ENCODE measurements at places on chromosomes 7 and 10.

GRCh38 chr10:95841661-95842498 is 65.9 kb upstream of the CC2D2B start:
- DNase-seq = peak; percentile 23

- no peak for DNase-seq
These were observed 185.5 kb downstream of the CAMK1D start for GRCh38 chr10:12534824-12535223.

- DNase-seq = no peak
These were observed 43.5 kb downstream of the YKT6 start for GRCh38 chr7:44244282-44244681.

- DNase-seq = no peak
These were observed 19.6 kb upstream of the EFCAB10 start for GRCh38 chr7:105600720-105601550.

- DNase-seq = no peak
These were observed 316.0 kb downstream of the AGMO start for GRCh38 chr7:15245831-15246230.

DNA sequence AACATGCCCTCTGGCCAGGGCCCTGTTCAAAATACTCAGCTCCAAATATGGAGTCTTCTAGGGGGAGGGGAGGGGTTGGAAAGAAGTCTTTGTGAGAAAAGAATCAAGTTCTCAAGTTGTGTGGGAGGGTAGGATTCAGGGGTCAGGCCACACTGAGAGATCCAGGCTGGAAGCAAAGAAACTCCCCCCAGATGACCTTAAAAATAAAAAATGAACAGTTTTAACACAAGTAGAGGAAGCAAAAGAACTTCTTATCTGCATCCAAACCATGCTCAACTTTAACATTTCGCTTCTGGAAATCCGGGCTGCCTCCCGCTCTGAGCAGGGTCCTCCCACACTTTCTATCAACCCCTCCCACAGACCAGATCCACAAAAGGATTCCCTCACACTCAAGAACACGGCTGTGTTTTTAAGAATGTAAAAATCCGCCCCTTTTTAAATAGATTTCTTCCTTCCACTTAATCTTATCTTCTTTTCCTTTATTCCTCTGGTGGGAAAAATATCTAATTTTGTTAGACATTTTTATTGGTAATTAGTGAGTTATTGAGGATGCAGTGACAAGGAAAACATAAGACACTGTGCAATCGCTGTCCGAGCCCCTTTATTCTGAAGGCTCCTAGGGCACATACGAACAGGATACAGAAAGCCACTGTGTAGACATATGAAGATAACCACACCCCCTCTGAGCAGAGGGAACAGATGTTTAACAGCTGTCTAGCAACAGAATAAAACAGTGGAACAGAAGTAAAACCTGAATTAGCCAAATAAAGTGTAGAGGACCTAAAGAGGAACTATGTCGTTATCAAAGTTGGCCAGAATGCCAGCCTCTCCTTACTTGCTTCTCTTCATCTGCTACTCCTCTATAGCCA is 43.8 kb downstream of the CYTH3 start:
- peak; percentile 77 for DNase-seq

DNA sequence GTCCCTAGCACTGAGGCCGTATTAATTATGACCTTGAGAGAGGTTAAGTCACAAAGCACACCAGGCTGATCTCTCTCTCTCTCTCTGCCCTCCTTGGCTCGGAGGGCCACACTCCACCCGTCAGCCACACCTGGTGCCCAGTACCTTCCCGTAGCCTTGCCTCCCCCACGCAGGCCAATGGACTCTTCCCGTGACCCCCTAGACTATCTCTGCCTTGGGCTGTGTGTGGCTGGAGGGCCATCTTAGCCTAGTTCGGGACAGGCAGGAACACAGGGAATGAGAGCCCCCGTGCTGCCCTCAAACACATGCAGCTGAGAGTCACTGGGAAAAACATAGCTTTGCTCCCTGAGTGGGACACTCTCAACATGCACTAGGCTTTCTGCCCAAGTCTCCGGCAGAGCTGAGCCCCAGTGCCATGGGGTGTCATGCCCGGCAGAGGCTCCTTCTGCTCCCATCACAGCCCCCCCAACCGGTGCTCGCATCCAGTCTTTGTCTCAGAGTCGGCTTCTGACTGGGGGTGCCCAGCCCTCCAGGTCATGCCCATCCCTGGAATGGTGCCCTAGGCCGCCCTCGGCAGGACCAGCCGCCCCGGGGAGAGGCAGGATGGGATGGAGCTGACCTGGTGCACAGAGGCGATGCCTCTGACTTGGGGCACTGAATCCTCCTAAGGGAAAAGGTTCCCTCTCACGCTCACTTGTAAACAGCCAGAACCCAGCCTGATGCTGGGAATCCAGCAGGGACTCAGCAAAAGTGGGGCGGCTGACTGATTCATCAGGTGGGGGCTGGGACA is 63.0 kb downstream of the TCERG1L start:
- DNase-seq = no peak

DNA sequence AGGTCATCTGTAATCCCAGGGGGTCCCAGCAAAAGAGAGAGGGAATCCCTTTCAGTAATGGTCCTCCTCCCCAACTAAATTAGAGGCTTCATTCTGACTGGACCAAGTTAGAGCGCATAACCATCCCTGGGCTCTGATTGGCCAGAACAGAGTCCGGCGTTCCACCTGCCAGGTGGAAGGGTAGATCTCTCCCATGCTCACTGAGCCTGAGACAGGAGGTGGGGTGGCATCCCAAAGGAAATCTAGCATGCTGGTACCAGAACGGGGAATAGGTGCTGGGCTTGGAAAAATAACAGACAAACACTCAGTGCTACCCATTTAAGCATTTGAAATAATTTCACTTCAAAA is 21.0 kb upstream of the TSPAN33 start:
- DNase-seq = no peak

DNA sequence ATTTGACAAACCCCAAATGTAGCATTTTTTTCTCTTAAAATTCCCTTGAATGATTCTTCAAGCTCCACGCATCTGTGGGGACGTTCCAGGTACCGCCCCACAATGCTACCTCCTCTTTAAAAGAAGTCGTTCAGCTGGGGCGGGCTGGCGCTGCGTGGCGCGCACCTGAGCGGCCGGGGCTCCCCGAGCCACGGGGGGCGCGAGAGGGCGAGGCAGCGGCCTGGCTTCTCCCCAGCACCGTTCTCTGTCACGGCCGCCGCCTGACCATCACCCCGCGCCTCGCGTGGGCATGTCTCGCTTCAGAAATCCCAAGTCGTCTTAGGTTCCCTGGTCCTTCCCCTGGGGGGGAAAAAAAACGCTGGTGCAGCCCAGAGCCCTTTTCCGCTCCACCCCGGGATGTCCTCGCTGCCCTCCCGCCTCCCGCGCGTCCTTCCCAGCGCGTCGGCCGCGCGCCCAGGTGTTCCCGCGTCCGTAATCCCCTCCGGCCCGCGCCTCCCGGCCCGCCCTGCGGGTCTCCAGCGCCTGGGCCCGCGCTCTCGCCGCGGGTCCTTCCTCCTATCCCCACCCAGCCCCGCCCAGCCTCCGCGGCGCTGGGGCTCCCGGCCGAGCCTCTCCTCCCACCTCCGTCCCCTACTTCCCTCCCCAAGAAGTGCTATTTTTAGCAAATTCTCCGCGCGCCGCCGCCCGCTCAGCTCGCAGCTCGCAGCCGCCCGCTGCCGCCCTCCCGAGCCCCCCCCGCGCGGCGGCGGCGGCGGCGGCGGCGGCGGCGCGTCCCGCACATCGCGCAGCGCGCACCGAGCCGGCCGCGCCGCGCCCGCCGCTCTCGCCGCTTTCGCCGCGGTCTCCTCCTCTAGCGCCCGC is 58.7 kb upstream of the PRPS1L1 start:
- DNase-seq = peak; percentile 71

DNA sequence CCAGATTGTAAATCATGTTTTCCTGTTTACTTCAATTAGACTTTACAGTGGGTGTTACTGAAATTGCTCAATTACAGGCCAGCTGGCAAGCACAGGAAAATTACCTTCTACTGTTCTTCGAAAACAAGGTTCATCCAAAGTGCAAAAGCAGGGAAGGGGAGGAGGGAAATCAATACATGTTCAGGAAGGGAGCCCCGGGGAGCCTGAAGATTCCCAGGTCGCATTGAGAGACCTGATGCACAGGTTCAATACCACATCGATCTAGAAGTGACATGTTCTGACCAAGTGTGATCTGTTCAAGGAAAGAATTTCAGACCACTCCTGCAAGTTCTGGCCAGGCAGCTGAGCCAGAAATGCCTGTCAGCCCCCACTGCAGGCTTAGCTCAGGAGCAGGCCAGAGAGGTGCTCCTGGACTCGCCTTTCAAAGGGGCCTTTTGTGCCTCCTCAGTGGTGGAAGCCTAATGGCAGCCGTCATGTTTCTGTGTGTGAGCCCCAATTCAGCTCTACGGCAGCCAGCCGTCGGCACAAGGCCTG is 35.9 kb downstream of the FAM53B start:
- DNase-seq = no peak

GRCh38 chr10:14820775-14821154 is 17.1 kb downstream of the CDNF start:
- no peak for DNase-seq

DNA sequence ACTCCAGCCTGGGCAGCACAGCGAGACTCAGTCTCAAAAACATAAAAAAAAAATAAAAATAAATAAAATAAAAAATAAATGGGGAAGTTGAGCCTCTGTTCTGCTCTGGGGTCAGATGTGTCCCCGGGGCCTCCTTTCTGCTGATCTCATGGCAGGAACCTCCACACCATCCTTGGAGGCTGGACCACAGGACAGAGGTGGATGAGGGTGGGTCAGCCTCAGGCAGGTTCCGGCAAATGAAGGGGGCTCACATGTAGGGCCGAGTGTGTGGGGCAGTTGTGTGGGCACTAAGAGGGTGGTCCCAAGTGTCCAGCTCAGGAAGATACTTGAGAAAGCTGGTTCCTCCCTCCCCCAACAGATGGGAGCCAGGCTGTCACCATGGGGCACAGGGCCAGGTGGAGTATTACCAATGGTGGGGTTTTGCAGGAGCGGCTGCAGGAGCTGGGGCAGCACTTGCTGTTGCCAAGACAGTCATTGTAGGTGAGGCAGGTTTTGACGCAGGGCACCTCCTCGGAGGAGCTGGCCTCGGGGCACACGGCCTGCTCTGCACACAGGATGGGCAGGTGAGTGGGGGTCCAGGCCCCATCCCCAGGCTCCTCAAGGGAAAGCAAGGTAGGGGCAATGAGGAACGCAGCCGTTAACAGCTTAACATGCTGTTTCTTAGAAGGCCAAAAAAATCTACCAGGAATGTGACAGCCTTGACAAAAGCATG is 13.9 kb upstream of the TBRG4 start:
- DNase-seq = no peak
